MG63 (cell line): ENCODE measurements at places on chromosomes 13 and 19.

- no peak for DNase-seq
Measured at GRCh38 chr13:35848336-35849255, 282.6 kb downstream of the DCLK1 start.

DNA sequence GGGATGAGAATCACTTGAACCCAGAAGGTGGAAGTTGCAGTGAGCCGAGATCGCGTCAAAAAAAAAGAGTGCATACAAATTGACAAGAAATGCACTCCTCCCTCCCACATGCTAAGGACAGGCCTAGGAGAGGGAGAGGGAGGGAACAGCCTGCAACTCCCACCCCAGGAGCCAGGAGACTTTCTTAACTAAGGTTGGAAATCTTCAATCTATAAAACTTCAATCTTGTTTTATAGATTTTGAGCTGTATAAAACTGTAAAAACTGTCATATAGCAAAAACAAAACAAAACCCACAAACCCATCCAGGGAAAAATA, 1.3 kb upstream of the SYCN start:
- no peak for DNase-seq

- no peak for DNase-seq
Measured at GRCh38 chr19:49210108-49210900, 52.7 kb downstream of the TRPM4 start.

- peak; percentile 44 for DNase-seq
Measured at GRCh38 chr19:18386543-18387271, 749 bp downstream of the GDF15 start.

GRCh38 chr19:29188289-29189032, 24.5 kb downstream of the UQCRFS1 start:
- peak; percentile 34 for DNase-seq

DNA sequence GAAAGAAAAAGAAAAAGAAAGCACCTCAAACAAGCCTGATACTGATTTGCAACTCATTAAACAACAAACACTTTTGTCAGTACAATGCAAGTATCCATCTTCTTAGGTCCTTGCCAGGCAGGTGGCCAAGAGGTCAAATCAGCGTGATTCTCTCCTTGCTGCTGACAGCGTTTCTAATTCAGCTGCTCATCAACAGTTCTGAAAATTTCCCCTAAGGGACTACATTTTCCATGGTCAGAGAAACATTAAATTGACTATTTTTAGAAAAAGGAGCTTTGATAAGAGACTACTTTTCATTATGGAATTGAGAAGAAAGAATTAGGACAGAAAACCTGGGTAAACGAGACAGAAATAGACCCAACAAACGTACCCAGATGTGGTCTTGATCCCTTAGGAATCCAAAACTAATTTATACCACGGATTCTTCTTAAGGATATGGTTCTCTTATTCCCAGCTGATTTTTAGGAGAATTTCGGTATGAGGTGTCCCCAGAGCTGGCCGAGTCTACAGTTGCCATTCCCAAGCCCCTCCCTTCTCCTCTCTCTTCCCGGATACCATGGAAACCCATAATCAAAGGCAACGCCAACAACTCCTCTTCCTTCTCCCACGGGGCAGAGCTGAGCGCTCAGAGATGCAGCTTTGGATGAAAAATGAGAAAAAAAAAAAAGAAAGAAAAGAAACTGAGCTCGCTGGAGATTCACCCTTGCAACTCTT, 29.5 kb upstream of the CEBPG start:
- no peak for DNase-seq

DNA sequence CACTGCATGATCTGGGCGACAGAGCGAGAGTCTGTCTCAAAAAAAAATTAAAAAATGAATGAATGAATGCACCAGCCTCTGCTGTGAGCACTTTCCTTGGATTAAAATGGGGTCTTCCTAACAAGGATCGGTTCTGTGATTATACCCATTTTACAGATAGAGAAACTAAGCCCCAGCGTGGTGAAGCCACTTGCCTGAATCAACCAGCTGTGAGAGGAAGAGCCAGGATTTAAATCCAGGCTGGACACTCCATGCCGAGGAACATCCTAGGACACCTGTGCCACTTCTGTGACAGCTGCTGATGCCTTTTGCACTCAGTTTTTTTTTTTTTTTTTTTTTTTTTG, 14.1 kb downstream of the TLE5 start:
- no peak for DNase-seq

DNA sequence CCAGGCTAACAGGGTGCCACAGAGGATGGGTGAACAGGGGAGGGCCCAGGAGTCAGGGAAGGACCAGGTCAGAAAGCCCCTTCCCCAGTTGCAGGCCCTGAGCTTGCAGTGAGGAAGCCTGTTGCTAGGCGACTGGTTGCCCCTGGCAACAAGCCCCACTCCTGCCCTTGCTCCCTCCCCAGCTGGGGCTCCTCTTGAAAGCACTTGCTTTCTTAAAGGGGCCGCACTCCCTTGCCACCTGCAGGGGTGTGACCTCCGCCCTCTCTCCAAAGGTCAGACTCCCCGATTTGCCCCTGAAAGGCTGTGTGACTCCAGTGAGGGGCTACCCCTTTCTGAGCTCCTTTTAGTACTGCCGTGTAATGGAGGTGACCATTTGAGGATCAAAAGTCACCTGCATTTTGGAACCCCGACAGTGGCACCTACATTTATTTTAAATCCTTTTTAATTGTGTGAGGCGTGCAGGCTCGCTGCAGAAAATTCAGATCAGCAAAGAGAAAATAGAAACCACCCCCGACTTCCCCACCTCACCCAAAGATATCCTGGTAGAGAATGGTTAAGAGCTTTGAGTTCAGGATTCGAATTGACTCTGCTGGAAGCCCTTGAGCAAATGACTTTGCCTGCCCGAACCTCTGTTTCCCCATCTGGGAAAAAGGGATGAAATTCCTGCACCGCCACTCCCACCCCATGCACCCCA, 4.8 kb downstream of the FCHO1 start:
- DNase-seq: peak; percentile 37

DNA sequence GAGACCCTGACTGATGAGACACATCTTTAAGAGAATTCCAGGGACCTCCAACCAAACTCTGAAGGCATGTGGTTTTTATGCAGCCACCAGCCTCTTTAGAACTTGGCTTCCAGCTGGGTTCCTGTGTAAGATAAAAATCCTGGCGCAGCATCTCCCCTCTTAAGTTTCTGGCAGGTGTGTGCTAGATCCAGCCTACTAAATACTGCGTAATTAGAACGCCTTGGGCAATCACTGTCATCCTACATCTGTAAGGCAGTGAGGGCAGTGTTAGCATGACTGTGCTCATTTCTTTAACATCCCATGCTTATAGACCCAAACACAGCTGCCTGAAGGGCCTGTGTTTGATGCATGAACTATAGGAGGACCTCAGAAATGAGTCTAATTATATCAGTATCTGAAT, 173.5 kb upstream of the OBI1 start:
- no peak for DNase-seq

DNA sequence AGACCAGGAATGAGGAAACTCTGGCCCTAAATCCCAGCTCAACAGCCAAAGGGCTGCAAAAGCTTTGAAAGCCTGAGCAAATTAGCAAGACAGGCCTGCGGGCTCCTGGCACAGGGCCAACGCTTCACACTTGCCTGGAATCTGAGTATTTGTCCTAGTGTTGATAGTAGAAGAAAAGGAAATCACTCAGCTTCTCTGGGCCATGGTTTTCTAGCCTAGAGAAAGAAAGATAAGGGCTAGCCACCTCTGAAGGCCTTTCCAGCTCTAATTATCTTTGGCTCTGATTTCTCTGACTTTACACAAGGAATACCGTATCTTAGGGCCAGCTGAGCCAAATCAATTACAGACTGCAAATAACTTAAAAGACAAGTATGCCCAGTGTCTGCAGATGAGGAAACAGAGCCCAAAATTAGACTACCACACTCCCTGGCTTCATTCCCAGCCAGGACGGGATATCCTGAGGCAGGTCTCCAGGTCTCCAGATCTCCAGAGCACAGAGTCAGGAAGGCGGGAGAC, 69.6 kb downstream of the STK24 start:
- peak; percentile 64 for DNase-seq

GRCh38 chr19:38664503-38665211, 17.2 kb downstream of the ACTN4 start:
- DNase-seq: no peak

- no peak for DNase-seq
Measured at GRCh38 chr13:74299721-74300120, 165.5 kb upstream of the KLF12 start.

- no peak for DNase-seq
Measured at GRCh38 chr19:49200238-49200862, 42.8 kb downstream of the TRPM4 start.

GRCh38 chr13:93201992-93202558, 24.5 kb upstream of the GPC6 start:
- DNase-seq: no peak

GRCh38 chr19:827710-828321, at the start of gene AZU1:
AZU1 (plus strand) TSS chr19:827837; CDS start chr19:827847, 10 bp downstream.
- no peak for DNase-seq

GRCh38 chr13:105089858-105090643, 1445.4 kb downstream of the EFNB2 start:
- peak; percentile 1 for DNase-seq

DNA sequence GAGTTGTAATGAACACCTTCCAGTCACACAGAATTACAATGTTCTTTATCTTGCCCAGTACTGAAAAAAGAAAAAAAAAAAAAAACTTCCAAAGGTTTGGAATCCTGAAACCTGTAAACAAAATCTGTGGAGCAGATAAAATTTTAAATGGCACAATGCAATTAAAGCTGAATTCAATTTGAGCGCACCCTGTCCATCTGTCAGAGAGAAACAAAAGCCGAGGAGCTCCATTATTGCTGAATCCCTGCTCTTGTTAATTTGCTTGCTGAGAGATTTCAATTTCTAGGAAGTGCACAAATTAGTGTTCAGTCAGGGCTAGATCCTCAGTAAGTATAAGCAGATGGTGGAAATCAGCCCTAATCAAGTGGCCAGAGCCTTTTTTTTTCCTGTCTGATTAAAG, 65.2 kb downstream of the DACH1 start:
- DNase-seq: no peak

GRCh38 chr13:108643646-108644353, 14.4 kb downstream of the MYO16 start:
- DNase-seq: no peak
